Smooth muscle cell of the pulmonary artery (primary cell): ENCODE measurements at places on chromosomes 16 and 17. TPM values are rescaled to one million over a fixed set of nuclear protein-coding genes. Genes with fewer than 3 reads are reported as not detected.

The SPNS2 gene
- total RNA-seq = 0.13 and 0.40 TPM in 2 replicates

The ZNF205 gene
- 12.4 and 16.0 TPM in 2 replicates for total RNA-seq

The SDK2 gene
- total RNA-seq = 0.10 and 0.13 TPM in 2 replicates

The KRTAP4-9 gene
- not detected in 2 replicates for total RNA-seq

The LLGL2 gene
- total RNA-seq = 0.26 and 0.46 TPM in 2 replicates

The ACACA gene
- total RNA-seq = 71.8 and 109 TPM in 2 replicates

The FMNL1 gene
- 0.10 and 0.33 TPM in 2 replicates for total RNA-seq

The KRT27 gene
- total RNA-seq = not detected in 2 replicates

The TMEM132E gene
- total RNA-seq = 0.07 TPM in 2 replicates

The TAF1C gene
- 14.3 and 18.5 TPM in 2 replicates for total RNA-seq

The KCNG4 gene
- total RNA-seq = not detected in 2 replicates

The TAF15 gene
- total RNA-seq = 109 and 127 TPM in 2 replicates

The TBC1D28 gene
- total RNA-seq = not detected in 2 replicates

The SCARF1 gene
- total RNA-seq = 0.33 and 0.86 TPM in 2 replicates

The TEX14 gene
- total RNA-seq = 0.03 and 0.07 TPM in 2 replicates

The CES5A gene
- total RNA-seq = not detected in 2 replicates

The NPIPB12 gene
- 20.8 and 22.2 TPM in 2 replicates for total RNA-seq
